ENCODE measurements at places on chromosomes 12 and 14.

DNA sequence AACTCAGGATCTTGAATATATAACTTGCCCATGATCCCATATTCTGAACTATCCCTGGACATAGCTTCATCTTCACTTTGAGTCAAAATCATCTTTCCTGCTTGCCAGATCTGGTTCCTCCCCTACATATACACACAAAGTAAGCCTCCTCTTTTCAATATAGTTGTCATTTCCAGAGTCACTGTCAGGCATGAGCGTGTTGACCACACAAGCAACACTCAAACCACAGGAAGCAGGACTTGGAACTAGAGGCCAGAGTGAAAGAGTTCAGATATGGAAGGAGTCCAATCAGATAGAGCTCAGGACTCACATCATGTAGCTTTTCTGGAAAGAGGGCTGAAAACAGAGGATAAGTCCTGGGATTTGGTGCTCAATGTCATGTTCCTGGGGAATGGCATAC is 1140.6 kb downstream of the BCL11B start:
- DNase-seq: no peak

- no peak for DNase-seq
Measured at GRCh38 chr12:132105467-132105866, 38.7 kb downstream of the DDX51 start.

- no peak for DNase-seq
Measured at GRCh38 chr12:130164936-130165335, 2.7 kb downstream of the FZD10 start.

GRCh38 chr12:81617915-81618314 is 141.2 kb downstream of the PPFIA2 start:
- DNase-seq: no peak

- no peak for DNase-seq
Measured at GRCh38 chr14:71995741-71996140, 63.5 kb downstream of the RGS6 start.

- no peak for DNase-seq
Measured at GRCh38 chr12:112025808-112026375, 12.7 kb downstream of the ERP29 start.

GRCh38 chr12:18363321-18363720 is 102.0 kb downstream of the PIK3C2G start:
- no peak for DNase-seq

GRCh38 chr12:47736877-47737676 is 11.8 kb upstream of the ENDOU start:
- peak; percentile 92 for DNase-seq

DNA sequence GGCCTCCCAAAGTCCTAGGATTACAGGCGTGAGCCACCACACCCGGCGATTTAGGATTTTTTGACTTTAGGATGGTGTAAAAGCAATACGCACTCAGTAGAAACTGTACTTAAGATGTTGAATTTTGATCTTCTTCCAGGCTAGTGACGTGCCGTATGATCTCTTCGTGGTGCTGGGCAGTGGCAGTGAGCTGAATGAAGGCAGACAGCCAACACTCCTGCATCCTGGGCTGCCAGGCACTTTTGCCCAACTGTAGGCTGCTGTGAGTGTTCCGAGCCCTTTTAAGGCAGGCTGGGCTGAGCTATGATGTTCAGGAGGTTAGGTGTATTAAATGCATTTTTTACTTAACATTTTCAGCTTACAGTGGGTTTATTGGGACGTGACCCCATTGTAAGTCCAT is 21.3 kb downstream of the IL31 start:
- no peak for DNase-seq

GRCh38 chr12:31324845-31325523 is 966 bp downstream of the SINHCAF start:
- DNase-seq: no peak

- DNase-seq: no peak
Measured at GRCh38 chr12:66640691-66641460, 38.0 kb downstream of the GRIP1 start.

DNA sequence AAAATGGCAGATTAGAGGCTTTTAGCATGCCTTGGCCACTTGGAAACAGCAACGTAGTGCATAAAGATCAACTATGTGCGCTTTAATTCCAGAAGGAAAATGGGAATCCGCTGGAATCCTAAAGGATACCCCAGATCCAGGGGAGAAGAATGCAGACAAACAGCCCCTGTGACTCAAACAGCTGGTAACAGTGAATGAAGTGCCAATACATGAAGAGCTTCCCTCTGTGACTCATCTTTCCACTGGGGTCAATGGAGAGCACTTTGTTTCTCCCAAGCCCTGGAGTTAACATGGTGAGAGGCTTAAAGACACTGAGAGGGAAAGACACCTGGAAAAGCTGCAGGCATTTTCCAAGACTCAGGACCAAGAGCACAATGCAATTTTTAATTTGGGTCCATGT is 263.1 kb downstream of the CEP128 start:
- no peak for DNase-seq

DNA sequence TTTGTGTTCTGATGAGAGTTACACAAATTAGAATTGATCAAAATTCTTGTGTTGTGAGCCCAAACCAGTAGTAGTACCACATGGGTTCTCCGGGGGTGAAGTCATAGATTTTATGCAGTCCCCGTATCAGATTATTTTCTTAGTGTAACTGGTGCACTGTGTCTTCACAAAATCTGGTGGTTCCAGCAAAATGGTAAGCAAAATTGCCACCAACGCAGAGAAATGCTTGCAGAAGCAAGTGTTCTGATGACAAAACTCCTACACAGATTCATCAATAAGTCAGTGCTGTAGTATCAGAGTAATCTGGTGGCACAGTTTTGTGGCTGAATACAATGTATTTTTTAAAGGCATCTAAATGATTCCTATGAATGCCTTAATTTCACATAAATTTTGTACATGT is 1.3 kb upstream of the CACNA2D4 start:
- DNase-seq: no peak

GRCh38 chr12:3224530-3224903 is 147.3 kb downstream of the TSPAN9 start:
- DNase-seq: no peak

- DNase-seq: no peak
Measured at GRCh38 chr12:124927201-124928094, 13.0 kb upstream of the UBC start.

DNA sequence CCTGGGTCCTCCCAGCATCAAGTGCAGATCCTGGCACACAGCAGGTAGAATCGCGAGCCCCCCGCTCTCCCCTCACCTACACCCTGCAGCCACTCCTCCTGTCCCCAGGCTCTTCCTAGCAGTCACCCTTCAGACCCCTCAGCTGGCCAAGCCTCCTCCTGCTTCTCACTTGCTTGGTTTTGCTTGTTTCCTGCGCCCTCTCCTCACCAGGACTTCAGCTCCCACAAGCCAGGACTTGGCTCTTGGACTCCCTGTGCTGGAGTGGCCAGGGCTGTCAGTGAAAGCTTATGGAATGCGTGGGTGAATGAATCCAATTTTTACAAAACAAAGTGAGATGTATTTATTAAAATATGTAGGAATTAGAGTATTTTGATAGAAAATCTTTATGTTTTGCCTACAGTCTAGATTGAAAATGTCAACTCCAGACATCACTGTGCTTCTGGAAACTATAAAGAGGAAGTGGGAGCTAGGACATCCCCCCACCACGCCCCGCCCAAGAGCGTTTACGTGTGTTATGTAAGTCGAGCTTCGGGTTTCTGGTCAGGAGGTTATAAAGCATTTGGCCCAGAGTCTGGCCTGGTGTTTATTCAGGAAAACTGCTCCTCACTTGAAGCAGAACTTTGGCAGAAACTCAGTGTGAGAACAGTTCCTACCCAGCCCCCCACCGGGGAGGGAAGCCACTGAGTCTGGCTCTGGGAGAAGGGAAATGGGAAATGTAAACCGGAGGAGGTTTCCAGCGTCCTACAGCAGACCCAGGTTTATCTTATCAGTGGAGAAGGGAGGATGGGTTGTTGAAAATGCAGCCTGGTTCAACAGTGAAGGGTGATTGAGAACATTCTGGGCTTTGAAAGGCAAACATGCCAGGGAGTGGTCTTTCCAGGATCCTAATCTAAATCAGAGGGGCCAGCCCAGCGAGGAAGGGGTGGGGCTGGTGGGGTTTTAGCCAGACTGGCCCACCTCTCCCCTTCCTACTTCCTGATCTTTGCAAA is 8.8 kb downstream of the ALDH2 start:
- peak; percentile 69 for DNase-seq

- no peak for DNase-seq
Measured at GRCh38 chr12:52243856-52244614, 11.0 kb downstream of the KRT7 start.

- DNase-seq: no peak
Measured at GRCh38 chr14:30935445-30935844, 61.1 kb downstream of the COCH start.

DNA sequence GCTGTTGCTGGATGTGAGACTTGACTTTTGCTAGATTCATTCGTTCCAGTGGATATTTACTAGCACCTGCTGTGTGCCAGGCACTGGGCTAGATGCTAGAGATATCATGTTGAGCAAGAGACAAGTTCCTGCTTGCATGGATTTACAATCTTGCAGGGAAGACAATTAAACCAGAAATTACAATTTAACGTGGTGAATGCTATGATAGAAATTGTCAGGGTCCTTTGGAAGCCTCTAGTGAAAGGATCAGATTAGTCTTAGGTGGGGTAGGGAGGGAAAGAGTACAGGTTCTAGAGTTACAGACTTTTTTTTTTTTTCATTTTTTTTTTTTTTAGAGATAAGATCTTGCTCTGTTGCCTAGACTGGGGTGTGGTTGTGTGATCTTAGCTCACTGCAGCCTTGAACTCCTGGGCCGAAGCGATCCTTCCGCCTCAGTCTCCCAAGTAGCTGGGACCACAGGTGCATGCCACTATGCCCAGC is 36.7 kb downstream of the SPATS2 start:
- DNase-seq: no peak

DNA sequence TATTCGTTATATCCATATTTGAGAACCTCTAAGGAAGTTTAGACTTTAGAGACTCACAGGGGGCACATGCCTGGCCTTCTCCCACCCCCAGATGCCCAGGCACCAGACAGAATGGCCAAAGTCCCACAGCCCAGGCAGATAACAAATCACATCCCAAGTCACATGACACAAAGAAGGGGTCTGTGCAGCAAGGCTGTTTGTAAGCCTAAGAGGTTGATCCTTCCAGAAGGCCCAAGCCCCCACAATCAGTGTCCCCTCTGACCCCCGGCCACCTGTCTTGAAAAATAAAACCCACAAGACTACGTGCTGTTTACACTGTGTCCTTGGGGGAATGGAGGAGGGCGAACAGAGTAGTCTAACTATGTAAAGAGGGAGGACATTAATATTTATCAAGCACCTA is 5.1 kb downstream of the CTDSP2 start:
- no peak for DNase-seq

DNA sequence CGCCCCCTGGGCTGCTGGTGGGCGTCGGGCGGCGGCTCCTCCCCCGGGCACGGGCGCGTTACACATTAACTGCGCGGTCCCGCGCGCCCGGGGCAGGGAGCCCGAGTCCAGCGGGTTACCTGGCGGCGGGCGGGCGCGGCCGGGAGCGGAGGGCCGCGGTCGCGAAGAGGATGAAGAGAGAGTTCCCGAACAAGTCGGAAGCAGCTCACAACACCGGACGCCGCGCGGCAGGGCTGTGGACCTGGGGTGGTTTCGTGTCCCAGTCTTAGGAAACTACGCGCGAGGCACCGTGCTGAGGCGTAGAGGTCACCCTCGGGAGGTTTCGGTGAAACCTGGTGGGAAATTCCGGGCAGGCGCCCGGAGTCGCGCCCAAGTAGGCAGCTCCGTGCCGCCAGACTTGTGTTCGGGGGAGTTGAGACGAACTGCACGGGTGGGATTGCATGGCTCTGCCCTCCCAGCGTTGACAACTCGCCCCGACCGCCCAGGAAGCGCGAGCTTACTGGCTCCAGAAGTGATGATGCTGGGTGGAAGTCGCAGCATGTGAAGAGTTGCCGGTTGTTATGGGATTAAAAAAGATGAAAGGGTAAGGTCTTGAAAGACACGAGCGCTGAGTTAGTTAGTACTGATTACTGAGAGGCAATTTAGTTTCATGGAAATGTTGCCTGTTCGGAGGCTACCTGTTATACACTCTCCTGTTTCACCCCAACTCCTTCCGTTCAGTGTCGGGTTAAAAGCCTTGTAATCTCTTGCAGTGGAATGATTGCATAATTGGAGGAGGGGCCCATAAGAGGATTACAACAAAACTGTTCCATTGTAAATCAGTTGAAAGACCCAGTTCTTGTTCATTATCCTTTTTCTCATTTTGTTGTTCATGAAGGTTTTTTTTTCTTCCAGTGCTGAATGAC is 879 bp downstream of the RAB3IP start:
- peak; percentile 24 for DNase-seq

- no peak for DNase-seq
Measured at GRCh38 chr12:6416596-6416995, 28.2 kb upstream of the CD27 start.

DNA sequence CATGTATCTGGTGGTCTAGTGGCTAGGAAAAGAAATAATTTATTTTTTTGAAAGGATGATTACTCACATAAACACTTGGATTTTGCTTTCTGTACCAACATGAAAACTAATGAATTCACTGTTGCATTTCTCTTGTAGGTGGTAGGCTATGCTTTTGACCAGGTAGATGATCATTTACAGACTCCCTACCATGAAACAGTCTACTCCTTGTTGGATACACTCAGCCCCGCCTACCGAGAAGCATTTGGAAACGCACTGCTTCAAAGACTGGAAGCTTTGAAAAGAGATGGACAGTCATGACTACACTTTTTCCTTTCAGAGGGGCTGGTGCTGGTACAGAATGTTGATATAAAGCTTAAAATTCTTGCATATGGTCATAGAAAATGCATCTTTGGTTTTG is 6.5 kb upstream of the AK7 start:
- no peak for DNase-seq

DNA sequence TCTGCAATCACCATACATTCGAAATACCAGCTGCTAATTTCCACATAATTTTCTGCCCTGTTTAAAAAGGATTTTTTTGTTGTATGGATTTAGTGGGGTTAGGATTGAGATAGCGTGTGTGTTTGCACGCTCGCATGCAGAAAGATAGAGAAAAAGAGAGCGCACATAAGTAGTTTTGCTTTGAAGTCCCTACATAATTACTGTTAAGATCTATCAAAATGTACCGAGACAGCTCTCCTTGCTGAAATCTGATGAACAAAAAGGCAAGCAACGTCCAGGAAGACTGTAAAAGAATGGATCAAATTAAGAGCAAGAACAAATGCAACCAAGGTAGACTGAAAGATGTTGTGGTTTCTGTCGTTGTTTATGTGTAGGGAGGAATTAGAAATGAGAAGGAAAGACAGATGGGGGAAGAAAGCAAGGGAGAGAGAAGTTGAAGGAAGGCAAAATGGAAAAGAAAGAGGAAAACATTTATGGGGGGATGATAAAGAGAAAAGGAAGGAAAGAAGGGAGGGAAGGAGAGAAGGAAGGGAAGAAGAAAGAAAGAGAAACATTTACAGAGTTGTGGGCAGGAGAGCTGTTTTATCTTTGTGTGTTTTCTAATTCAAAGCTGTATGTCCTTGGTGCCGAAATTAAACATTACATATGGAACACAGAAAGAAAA is 522.3 kb downstream of the MED13L start:
- DNase-seq: no peak

Measured in anterior cingulate cortex (tissue), 58 donors.